ENCODE measurements at places on chromosomes 13 and 19.

GRCh38 chr13:23679220-23679619 is 109.0 kb downstream of the TNFRSF19 start:
- DNase-seq: no peak

GRCh38 chr13:110706570-110707372 is 855 bp upstream of the CARS2 start:
- no peak for DNase-seq

GRCh38 chr19:48746738-48747575 is at the start of gene IZUMO1:
IZUMO1 (minus strand) TSS chr19:48746909; CDS start chr19:48745859, 1,050 bp downstream.
- no peak for DNase-seq

DNA sequence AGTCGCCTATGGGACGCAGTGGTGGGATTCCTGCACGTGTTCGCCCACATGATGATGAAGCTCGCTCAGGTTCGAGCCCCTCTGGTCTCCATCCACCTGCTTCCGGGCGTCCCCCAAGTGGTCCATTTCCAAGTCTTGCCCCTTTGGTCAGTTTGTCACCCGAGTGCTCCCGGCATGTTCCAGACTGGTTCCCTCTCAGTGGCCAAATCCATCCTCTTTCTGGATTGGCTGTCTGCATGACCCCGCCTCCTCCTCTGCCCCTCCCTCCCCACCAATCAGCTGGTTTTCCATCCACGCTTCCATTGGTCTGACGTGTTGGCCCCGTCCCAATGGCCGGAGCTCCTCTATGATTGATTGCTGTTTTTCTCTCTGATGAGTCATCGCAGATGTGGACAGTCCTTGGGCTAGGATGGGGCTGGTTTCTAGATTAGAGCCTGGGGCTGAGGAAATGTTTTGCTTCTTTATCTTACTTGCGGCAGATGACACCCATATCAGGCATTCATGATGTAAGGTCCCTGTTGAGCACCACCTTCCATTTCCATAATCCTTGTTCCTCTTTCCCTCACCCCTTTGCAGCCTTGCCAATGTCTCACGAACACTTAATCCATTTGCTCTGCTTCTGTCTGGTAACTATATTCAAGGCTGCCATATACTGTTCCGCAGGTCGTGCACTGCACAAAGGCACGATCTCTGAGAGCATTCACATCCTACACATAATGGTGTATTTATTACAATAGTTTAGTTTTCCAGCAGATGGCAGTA is 73.8 kb downstream of the MAP4K1 start:
- peak; percentile 42 for DNase-seq

DNA sequence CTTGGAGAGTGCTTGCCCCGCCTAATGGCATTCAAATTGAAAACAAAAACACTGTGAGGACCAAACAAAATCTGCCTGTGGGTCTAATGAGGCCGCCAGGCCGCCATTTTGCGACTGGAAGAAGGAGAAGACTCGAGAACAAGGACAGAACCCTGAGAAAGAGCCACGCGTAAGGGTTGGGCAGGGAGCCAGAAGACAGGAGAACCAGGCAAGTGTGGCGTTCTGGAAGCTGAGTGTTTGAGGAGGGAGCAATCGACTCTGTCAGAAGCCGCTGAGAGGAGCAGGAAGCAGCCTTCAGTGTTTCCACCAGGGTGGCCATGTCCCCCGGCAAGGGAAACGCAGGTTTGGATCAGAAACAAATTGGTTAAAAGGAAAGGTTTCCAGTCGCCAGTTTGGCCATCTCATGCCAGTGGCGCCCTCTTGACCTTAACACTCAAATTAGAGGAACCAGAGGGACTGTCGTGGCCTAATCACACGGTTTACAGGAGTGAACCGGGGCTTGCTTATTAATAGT is 10.2 kb upstream of the PTOV1 start:
- no peak for DNase-seq

- no peak for DNase-seq
Observed at GRCh38 chr13:49497272-49497671, 1.5 kb downstream of the PHF11 start.

GRCh38 chr13:48412881-48413351 is at the start of gene LPAR6:
LPAR6 (minus strand) TSS chr13:48413113; CDS start chr13:48412423, 690 bp downstream.
- DNase-seq: no peak

DNA sequence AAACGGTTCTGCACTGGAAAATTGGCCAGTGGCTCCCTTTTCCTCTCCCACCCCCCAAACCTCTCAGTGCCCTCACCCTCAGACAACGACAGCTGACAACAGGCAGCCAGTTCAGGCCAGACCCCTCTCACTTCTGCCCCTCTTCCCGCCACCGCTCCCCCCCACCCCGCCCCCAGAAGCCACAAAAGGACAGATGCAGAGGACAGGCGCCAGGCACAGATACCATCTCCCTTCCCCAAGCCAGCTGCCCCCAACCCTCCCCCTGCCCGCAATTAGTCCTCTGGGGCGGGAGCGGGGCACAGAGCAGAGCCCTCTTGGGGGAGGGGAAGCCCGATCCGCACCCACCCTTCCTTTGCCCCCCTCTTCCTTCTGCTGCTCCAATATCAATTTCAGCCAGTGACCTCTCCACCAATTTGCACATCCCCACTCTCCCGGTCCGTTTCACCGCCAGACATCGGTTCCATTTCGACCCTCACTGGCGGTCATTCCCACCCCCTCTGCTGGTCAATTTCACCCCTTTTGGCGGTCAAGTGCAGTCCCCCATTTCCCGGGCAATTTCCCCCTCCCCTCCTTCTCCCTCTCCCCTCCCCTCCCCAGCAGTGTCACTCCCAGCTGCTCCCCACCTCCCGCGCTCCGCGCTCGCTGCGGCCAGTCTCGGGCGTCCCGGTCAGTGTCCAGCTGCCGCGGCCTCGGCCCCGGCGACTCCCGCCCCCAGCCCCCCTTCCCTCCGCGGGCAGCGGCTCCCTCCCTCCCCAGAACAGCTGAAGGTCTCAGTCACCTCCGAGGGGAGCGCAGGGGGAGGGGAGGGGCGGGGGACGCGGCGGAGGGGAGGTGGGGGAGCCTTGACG is at the start of gene SHD:
Gene SHD, plus strand, starts transcription at position 848 of the 848 bp plus-strand sequence. CDS start 798 bp downstream, outside the sequence.
- DNase-seq: peak; percentile 67

DNA sequence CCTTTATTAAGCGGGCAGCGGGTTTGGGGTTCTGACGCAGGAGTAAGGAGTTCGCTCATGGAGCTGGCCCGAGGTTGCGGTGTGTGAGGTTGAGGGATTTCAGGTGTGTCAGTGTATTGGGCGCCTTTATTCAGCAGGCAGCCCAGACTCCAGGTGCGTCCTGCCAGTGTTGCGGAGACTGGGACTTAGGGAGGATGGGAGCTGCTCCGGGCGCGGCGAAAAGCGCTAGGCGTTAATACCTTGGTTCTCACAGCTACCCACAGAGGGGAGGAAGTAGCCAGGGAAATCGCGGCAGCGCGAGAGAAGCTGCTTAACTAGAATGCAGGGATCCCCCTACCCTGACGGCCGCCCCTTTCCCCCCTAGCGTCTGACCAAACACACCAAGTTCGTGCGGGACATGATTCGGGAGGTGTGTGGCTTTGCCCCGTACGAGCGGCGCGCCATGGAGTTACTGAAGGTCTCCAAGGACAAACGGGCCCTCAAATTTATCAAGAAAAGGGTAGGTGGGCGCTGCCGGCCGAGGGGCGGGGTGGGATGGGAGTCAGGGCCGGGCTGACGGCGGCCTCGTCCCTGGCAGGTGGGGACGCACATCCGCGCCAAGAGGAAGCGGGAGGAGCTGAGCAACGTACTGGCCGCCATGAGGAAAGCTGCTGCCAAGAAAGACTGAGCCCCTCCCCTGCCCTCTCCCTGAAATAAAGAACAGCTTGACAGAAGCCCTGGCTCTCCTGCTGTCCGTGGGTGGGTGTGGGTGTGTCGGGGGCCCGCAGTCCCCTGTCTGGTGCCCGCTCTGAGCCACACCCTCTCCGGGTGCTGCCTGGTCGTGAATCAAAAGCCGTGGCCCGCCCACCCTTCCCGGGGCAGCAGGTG is 1.1 kb downstream of the RPL36 start:
- peak; percentile 48 for DNase-seq

DNA sequence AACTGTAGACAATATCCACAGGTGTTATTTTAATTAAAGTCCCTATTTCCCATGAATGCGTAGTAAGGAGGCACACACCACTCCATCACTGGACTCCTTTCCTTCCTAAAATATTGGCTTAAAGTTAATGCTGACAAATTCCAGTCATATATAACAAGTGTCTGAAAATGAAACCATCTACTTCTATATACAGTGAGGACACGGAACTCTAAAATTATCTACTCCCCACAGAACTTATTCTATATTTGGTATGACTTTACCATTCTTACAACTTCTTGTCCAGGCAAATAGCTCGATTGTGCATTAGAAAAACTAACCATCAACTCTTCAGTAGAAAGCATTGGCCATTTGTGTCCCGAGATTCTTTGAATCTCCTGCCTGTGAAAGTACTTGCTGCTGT is 1560.2 kb downstream of the EFNB2 start:
- no peak for DNase-seq

DNA sequence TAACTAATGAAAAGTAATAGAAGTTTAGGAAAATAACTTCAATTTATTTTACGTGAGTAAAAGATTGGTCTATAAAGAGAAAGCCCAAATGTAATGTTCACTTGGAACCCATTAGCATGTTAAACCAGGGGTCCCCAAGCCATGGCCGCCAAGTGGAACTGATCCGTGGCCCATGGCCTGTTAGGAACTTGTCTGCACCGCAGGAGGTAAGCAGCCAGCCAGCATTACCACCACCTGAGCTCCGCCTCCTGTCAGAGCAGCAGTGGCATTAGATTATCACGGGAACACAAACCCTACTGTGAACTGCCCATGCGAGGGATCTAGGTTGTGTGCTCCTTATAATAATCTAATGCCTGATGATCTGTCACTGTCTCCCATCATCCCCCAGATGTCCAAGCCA is 818.7 kb upstream of the GPC6 start:
- DNase-seq: no peak

DNA sequence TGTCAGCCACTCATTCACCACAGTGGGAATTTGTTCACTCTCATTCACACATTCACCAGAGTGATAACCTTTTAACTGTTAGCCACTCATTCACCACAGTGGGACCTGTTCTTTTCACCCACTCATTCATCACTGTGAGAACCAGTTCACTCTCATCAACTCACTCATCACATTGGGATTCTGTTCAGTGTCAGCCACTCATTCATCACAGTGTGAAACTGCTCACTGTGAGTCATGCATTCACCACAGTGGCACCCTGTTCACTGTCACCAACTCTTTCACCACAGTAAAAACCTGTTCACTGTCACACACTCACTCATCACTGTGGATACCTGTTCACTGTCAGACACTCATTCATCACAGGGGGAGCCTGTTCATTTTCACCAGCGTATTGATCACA is 43.5 kb upstream of the ZNF85 start:
- DNase-seq: no peak

DNA sequence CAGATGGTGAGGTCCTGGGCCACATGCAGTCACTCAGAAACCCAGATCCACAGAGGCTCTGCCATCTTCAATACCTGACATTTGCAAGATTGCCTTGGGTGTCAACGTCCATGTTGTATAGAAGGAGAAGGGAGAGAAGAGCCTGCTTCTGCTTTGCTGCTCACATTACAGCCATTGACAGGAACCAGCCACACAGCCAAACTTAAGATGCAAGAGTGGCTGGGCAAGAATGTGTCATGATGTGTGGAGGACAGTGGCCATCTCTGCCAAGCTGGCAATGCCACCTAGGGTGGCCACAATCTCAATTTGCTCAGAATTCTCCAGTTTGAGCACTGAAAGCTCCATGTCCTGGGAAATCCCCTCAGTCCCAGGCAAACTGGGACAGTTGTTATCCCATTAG is 25.9 kb upstream of the SERPINE3 start:
- no peak for DNase-seq

GRCh38 chr19:18208098-18208951 is 4.5 kb upstream of the RAB3A start:
- DNase-seq: no peak

- no peak for DNase-seq
Observed at GRCh38 chr13:80921541-80921940, 580.6 kb upstream of the SPRY2 start.

GRCh38 chr13:33441015-33441414 is 155.5 kb upstream of the STARD13 start:
- DNase-seq: no peak

- DNase-seq: no peak
Observed at GRCh38 chr13:45198041-45198440, 2.8 kb downstream of the KCTD4 start.

- DNase-seq: no peak
Observed at GRCh38 chr13:26646603-26647002, 89.1 kb downstream of the WASF3 start.

DNA sequence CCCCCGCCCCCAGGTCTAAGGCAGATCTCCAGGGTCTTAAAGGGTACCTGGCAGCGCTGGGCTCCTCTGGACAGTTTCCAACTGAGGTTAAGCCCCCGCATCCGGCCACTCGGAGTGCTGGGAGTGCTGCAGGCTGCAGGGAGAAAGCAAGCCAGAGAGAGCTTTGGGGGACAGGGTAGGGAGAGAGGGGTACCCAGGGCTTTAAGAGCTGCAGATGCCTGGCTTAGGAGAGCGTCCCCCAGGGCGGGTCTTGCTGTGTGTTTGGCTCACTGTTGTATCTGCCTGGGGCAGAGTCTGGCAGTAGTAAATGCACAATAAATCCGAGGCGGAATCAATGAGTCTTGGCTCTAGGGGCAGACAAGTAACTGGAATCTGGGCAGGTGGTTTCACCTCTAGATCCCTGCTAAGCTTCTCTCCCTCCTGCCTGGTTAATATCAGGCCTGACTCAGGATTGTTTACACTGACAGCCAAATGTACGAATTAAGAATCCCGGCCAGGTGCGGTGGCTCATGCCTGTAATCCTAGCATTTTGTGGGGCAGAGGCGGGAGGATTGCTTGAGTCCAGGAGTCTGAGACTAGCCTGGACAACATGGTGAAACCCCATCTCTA is 798 bp upstream of the COX6B2 start:
- no peak for DNase-seq

DNA sequence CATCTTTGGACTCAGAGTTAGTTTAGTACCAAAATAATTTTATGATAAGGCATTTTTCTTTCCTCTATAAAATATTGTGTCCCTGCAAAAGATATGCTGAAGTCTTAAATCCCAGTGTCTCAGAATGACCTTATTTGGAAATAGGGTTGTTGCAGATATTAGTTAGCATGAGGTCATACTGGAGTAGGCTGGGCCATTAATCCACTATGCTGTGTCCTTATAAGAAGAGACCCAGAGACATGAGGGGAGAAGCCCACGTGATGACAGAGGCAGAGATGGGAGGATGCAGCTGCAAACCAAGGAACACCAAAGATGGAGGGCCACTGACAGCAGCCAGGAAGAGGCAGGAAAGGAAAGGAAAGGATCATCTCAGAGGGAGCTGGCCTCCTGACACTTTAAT is 6.4 kb downstream of the POGLUT2 start:
- DNase-seq: no peak

All from NCI-H1105 treated with DMSO at 0.1 percent for 48 hours (cell line).